ENCODE measurements at places on chromosomes 11 and 22.

GRCh38 chr11:1750840-1751530 is 590 bp upstream of the IFITM10 start:
- DNase-seq: no peak

DNA sequence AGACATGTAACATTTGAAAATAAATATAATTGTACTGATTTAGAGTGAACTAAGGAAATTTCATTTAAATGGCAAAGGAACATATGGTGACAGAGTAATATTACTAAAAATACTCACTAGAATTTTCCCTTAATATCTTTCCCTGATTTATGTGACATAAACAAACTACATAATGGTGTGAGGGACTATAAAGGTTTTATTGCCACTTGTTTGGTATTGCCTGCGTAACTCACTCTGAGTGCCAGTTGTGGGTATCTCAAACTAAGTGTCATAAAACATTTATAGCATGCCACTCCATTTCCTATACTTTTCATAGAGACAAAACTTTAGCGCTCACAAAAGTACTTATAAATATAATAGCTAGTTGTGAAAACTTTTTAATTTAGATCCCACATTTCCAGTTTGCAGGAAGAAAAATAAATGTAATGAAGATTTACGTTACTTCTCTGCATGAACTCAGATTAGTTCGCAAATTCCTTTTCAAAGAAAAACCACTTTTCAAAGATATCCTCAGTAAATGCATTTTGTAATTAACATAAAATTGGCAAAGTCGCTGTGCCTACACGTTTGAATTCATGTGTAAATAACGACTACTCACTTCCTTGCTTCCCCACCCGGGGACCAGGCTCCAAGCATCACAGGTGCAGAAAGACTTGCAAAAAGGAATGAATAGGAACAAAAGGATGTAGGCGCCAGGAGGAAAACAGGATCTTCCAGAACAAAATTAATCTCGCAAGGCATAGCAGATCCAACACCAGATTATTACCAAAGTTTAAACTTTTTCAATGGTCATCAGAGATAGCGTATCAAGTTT is 1.6 kb upstream of the QSER1 start:
- DNase-seq: no peak

DNA sequence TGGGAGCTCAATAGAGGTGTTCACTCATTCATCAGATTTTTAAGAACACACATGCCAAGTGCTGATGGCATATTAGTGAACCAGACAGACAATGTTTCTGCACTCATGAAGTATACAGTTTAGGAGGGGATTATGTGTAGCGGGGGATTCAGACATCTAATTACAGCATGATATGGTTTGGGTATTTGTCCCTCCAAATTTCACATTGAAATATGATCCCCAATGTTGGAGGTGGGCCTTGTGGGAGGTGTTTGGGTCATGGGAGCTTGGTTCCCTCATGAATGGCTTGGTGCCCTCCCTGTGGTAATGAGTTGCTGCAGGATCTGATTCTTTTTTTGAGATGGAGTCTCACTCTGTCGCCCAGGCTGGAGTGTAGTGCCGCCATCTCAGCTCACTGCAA is 8.9 kb upstream of the RAB3IL1 start:
- DNase-seq: no peak

- no peak for DNase-seq
These were observed 2.3 kb downstream of the ATG16L2 start for GRCh38 chr11:72816404-72816990.

- no peak for DNase-seq
These were observed 268.1 kb downstream of the BUD13 start for GRCh38 chr11:116504541-116505297.

- DNase-seq: no peak
These were observed at the start of gene MAPK12 for GRCh38 chr22:50261615-50262459. MAPK12 (minus strand) TSS chr22:50261683; CDS start chr22:50261509, 174 bp downstream.

DNA sequence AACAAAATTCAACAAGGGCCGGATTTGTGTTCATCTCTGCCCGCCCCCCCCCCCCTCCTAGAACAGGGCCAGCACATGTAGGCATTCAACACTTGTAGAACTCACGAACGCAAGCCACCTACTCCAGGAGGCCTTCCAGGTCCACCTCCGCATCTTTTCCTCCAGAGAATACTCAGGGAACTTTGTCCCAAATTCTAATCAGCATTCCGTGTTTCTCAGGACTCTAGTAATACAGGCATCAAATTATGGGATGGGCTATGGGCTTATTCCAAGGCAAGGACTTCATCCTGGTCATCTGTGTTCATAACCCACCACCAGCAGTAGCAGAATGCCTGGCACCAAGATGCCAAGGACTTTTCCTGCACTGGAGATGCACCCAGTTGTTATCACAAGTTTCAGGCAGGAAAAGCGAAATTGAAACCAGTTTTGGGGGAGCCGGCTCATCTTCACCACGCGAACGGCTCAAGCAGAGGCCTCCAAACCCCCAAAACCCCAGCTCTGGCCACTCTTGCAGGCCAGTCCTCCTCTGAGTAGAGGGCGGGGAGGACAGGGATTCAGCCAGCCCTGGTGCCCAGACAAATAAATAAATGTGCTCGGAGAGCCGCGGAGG is 462 bp downstream of the UBE2L6 start:
- peak; percentile 16 for DNase-seq

- DNase-seq: peak; percentile 12
These were observed 17.3 kb downstream of the RPUSD4 start for GRCh38 chr11:126194121-126194543.

DNA sequence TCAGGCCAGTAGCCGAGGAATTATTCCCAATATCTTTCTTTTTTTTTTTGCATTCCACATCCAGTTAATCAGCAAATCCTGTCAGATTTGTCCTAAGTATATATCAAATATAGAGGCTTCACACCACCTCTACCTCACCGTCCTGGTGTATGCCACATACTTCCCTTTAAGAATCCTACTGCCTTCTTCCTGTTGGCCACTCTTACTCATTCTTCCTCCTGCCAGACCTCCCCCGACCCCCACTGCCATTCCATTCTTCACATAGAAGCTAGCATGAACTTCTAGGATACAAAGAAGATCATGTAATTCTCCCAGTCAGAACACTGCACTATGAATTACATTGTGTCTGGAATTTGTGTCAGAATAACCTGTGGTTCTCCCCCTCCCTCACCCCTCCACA is 89.5 kb downstream of the TRIM44 start:
- DNase-seq: no peak

GRCh38 chr11:3231550-3231850 is 717 bp downstream of the MRGPRE start:
- no peak for DNase-seq

GRCh38 chr11:32752001-32752400 is 42.5 kb downstream of the CCDC73 start:
- DNase-seq: no peak

DNA sequence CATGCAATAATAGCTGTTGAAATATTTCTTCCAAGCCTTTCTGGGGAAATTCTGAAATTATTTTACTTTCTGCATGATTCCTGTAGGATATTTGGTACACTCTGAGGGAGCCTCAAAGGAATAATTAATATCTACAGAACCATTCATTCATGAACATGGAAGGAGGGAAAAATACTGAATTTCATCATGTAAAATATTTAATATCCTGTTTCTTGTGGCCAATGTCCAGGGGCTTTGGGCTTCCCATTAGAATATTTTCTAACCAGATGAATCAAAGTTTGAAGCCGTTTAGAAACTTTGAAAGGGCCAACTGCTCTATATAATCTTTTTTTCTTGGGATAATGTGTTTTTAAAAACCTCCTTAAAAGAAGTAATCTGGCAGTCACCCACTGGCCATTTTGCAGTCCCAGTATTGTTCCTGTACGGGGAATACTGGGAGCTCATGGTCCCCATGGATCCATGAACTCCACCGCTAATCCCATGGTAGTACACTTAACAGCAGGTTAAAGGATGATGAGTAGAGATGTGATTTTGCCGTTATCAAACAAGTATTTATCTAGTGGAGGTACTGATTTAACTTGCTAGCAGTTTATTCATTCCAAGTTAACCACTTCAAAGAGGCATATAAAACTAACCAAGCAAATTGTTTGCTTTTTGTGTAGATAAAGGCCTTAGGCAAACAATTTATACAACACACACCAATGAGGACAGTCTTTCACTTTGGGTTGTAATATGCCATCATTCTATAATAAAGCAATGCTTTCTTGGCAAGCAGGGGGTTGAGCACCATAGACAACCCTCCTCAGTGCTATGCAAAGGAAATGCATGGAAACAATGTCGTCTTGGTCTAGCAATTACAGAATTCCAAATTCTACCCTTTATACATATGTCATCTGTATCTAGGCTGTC is 34.5 kb upstream of the BLID start:
- no peak for DNase-seq

GRCh38 chr11:30983776-30984441 is 385.6 kb downstream of the DCDC1 start:
- no peak for DNase-seq

GRCh38 chr11:120710354-120711131 is 199.0 kb downstream of the GRIK4 start:
- DNase-seq: no peak

- DNase-seq: no peak
These were observed 10.5 kb upstream of the MMP3 start for GRCh38 chr11:102853956-102854355.

- DNase-seq: no peak
These were observed 1.9 kb downstream of the BLID start for GRCh38 chr11:122113836-122114825.

DNA sequence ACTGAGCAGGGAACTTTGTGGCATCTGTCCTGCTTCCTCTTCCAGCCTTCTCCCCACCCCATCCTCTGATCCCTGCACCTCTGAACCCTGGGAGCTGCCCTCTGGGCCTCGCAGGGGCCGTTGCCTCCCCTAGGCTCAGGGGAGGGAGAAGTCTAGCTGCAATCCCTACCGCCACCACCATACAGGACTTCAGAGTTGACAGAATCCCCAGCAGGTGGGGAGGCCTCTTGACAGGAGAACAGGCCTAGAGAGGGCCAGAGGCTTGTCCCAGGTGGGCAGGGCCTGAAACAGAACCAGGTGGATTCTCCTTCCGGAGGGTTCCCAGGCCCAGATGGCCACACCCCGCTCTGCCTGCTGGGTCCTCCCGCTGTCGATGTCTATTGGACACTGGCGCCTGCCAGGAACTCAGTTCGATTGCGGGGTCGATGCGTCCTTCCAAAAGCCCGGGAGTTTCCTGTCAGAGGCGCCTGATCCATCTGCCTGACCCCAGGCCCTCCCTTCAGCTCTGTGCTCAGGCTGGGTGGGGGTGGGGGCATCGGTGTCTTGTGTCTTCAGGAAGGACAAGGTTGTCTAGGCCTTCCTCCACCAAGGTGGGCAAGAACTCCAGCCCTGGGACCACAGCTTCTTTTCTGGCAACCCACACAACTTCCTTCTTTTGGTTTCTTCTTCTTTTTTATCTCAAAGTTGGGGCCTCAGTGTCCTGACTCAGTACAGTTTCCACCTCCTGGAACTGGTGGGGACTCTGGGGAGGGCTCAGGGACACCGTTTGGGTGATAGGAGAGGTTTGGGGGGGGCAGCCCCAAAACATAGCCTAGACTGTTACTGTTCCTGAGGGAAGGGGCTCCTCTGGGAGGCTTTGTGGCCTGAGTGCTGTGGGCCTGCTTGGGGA is 6.4 kb downstream of the STARD10 start:
- no peak for DNase-seq

- no peak for DNase-seq
These were observed 6.6 kb downstream of the RPS25 start for GRCh38 chr11:119011476-119012053.

DNA sequence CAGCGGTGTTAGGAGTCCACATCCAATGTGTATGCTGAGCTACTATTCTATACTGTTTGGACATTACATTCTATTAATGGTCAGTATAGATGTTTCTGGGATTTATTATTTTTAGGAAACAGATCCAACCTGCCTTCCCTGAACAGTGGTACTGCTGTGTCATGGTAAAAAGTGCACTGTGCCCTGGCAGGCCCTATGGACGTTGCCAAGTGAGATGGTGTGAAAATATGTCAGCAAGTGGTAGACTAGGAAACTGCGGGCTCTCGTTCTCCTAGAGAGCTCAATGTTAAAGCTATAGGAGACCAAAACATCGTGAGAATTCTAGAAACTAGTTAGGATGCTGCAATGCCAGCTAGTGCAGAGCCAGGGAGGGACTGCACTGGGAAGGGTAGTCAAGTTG is 26.0 kb upstream of the CYP2D6 start:
- DNase-seq: no peak

DNA sequence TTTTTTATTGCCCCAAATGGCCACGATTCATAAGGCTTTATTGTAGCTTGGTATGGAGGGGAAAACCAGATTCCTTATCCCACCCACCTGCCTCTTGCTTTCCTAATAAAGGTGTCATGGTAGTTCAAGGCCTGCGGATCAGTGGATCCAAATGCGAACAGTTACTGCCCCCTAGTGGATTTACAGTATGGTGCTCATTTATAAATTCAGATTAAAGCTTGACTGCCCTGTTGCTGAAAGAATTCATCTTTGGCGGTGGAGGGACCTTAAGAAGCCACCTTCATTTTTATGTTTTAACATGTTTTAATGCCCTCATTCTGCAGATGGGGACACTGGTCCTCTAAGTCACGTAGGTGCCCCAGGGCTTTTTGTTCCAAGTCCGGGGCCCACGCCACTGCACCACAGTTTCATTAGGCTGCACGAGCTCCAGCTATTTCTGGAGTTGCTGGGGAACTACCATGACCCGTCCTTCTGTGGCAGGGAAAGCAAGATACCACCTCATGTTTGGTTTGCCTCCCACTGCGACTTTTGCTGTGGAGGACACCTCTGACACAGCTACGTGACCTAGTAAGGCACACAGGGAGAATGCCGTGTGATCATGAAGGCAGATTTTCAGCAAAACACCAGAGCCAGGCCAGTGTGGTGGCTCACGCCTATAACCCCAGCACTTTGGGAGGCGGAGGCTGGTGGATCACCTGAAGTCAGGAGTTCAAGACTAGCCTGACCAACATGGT is 15.6 kb upstream of the INCENP start:
- DNase-seq: peak; percentile 25

GRCh38 chr22:28589102-28589750 is 90.4 kb downstream of the TTC28 start:
- no peak for DNase-seq

DNA sequence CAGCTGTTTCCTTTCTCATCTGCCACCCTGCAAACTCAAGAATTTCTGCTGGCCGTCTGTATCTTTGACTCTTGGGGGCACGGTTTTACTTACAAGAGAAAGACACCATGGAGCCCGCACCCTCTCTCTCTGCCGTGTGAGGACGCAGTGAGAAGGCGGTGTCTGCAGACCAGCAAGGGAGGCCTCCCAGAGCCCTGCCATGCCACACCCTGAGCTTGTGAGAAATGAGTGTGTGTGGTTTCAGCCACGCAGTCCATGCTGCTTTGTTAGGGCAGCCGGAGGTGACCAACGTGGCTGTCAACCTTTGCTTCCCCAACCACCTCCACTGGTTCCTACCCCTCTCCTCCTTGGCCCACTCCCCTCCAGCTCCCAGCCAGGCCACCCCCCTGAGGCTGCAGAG is 70.1 kb upstream of the NUP50 start:
- DNase-seq: no peak

GRCh38 chr22:49871482-49871881 is 17.8 kb downstream of the ZBED4 start:
- no peak for DNase-seq

GRCh38 chr11:24819006-24819405 is 322.2 kb downstream of the LUZP2 start:
- no peak for DNase-seq

- no peak for DNase-seq
These were observed 38.6 kb downstream of the GGTLC2 start for GRCh38 chr22:22682807-22683667.

Measured in T follicular helper cell (primary cell).